ENCODE measurements at places on chromosomes 5 and 9.

DNA sequence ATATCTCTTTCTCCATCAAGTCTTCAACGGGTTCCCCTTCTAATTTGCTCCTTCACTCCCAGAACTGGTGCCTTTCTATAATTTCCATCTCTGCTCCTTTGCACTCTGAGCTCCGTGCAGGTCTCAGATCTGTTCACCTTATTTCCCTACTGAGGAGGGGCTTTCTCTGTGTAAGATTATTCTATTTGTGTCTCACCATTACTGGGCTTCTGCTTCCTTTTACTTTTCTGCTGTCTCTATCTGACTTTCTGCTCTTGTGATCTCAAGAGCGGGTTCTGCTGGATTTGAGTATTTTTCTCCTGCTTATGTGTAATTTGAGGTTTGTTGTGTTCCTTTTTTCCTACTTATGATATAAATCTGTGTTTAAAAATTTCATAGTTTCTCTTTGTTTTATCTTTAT lies 117.5 kb downstream of the PCSK5 start:
- no peak for DNase-seq

DNA sequence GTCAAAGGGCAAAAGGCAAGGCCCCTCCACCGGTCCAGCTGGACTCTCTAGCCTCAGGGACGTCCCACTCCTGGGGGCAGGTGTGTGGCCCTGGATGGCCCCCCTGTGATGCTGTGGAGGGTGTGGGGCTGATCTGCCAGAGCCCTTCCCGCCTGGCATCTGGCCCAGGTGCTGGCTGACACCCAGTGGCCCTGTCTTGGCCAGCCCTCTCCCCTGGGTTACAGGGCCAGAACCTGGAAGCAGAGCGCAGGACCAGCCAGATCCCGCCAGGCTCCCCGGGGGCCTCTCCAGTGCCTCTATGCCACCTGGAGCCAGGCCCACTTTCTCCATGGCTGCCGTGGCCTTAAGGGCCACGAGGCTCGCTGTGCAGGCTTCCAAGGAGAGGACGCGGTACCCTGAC lies 22.9 kb upstream of the SPATA31E1 start:
- DNase-seq: no peak

GRCh38 chr9:8599937-8600336 lies 800.4 kb upstream of the DMAC1 start:
- DNase-seq: no peak

GRCh38 chr9:123925819-123926218 lies 4.1 kb downstream of the DENND1A start:
- no peak for DNase-seq

GRCh38 chr5:39714036-39714698 lies 289.4 kb upstream of the DAB2 start:
- no peak for DNase-seq

DNA sequence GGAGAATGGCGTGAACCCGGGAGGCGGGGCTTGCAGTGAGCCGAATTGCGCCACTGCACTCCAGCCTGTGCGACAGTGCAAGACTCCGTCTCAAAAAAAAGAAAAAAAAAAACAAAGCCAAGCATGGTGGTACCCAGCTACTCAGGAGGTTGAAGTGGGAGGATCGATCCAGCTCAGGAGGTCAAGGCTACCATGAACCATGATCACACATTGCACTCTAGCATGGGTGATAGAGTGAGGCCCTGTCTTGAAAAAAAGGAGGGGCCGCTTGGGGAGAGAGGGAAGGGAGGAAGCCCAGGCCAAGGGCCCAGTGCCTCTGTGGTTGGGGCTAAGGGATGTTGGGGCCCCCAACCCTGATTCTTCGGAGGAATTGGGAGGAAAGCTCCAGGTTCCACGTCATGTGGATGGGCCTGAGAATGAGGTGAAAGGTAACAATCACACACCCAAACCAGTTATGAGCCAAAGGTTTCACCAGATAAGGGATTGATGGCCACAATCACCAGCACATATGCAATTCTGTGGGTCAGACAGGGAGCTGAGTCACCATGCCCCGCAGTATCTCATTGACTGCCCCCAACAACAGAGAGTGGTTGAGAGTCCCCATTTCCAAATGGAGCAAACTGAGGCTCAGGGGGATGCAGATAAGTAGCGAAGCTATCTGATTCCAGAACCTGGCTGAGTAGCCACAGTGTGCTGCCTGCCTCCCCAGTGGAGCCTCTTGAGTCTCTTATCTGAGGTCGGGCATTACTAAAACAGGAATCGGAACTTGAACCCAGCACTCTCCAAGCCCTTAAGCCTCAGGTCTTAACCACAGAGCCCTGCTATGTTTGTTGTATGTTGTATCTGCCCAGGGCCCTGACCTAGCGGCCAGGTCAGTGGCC lies 20.5 kb downstream of the SWI5 start:
- DNase-seq: no peak

DNA sequence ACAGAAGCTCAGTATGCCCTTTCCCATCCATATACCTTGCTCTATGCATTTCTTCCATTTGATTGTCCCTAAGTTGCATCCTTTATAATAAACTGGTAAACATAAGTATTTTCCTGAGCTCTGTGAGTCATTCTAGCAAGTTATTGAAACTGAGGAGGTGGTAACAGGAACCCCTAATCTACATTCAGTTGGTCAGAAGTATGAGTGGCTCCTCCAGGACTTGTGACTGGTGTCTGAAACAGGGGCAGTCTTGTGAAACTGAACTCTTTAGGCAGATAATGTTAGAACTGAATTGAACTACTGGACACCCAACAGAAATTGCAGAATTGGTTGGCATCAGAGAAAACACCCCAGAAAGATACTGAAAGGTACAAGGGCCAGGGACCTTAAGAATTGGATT lies 133.1 kb upstream of the POU5F2 start:
- no peak for DNase-seq

GRCh38 chr5:54761213-54761701 lies 224.1 kb downstream of the ESM1 start:
- DNase-seq: no peak

DNA sequence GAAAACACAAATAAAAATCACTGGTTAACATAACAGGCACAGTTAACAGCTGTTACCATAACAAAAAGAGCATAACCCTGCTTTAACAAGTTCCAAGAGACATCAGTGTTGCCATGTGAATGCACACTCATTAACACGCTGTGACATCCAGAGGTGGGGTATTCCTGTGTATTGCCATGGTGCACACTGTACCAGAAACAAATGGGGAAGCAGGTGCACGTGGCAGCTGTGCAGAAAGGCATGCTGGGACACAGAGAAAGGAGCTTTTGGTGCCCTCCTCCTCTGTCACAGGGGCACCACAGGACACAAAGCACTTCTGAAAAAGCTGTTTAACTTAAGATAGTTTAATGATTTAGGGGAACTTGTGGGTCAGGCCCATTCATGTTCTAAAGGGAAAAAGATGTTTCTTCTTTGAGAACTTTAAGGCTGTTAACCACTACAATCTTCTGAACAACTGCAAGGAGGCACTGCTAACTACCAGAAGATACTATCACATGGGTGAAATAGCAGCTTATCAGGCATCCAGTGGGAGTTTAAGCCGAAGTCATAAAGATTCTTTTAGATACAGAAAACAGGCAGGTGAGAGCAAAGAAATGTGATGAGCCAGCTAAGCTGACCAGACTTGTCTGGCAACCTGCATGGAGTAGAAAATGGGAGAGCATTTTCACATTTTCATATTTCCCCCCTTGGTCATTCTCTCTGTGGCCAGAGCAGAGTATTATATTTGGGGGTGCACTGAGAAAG lies 56.4 kb upstream of the GOLPH3 start:
- DNase-seq: no peak

- DNase-seq: no peak
These were observed 9.8 kb upstream of the PRRX2 start for GRCh38 chr9:129655696-129656095.

DNA sequence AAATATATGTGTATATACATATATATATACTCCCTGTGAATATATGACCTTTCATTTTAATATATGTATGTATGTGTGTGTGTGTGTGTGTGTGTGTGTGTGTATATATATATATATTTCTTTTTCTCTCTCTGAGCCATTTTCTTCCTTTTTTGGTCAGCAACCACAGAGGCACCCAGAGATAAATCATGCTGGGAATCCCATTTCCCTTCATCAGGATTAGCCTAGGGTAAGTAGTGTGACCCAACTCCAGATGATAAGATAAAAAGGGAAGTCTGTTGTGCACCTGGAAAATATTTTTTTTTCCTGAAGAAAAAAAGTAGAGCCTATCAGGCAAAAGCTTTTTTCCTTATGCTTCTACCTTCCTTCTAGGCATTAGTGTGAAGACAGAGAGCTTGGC lies 25.4 kb upstream of the SUB1 start:
- DNase-seq: no peak
